ENCODE measurements at places on chromosomes 12 and 14.

- DNase-seq, result peak; percentile 59
Observed at GRCh38 chr12:49260166-49260565, 4.7 kb upstream of the TUBA1C start.

DNA sequence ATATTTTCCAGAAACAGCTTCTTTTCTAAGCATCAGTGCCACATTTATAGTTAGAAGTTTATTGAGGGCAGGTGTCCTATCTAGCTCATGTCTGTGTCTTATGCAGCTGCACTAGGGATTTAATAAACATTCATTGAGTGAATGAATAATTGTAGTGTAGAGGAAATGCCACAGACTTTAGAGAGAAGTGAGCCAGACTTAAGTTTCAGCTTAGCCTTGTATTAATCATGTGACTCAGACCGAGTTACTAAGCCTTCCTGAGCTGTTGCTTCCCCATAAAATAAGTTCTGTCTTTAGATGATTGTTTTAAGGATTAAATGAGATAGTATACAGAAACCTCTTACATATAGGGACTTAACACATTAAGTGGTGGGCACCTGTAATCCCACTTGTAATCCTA lies 236.1 kb upstream of the DDHD1 start:
- no peak for DNase-seq

DNA sequence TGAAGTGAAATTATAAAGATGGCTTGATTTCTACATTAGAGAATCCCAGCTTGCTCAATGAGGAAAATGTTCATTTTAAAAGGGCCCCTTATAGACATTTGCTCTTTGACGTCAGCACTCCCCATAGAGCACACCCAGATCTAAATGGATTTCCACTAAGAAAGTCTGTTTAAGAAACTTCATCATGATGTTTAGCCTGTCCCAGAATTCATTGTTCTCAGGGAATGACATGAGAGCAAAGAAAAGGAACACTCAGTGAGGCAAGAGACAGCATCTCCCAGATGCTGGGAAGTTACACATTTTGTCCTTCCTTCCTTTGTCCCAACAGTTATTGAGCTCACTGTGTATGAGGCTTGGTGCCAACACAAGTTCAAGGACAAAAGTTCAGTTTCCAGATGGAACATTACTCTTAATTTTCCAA lies 4.9 kb downstream of the PHLDA1 start:
- peak; percentile 35 for DNase-seq

DNA sequence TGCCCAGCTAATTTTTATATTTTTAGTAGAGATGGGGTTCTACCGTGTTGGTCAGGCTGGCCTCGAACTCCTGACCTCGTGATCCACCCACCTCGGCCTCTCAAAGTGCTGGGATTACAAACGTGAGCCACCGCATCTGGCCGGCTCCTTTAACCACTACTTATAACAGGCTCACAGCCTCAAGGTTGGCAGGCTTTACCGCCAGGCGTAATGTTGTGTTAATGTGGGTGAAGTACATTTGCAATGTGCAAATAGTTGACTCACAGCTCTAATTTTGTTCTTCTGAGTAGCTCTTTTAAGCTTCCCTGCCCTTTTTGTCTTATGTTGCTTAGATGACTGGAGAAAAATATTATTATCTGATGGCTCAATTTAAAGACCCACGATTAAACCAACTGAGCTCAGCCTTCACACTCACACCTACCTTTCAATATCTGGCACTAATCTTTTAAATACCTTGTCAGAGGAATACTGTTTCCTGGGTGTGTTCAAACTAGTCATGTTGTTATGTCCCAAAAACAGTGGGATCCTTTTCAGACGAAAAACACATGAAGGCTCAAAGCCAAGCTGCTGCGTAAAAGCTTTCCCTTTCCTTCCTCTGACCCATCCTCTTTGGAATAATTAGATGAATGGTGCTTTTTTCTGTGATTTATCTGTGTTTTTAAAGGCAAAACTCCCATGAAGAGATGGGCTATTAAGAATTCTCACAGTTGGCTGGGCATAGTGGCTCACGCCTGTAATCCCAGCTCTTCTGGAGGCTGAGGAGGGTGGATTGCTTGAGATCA lies 57.2 kb upstream of the USP44 start:
- DNase-seq, result peak; percentile 83

GRCh38 chr14:65444230-65444629 lies 31.7 kb downstream of the FUT8 start:
- no peak for DNase-seq

DNA sequence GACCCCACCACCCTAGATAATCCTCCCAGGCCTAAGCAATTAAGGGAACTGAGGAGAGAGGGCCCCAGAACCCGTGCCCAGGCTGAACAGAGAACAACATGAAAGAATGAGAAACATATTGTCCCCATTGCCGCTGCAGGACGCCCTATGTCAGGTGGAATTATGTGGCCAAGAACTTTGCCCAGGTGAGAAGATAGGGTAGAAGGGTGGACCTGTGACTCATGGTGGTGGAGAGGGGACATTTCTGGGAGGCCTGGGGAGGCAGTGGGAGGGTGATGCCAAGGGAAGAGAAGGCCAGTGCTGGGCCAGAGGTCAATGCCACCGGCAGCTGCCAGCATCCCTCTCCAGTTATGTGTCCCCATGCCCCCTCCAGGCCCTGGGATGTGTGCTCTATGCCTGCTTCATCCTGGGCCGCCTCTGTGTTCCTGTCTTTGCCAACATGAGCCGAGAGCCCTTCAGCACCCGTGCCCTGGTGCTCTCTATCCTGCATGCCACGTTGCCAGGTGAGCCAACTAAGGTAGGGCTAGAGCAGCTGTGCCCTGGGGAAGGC lies 15.5 kb downstream of the SOAT2 start:
- no peak for DNase-seq

DNA sequence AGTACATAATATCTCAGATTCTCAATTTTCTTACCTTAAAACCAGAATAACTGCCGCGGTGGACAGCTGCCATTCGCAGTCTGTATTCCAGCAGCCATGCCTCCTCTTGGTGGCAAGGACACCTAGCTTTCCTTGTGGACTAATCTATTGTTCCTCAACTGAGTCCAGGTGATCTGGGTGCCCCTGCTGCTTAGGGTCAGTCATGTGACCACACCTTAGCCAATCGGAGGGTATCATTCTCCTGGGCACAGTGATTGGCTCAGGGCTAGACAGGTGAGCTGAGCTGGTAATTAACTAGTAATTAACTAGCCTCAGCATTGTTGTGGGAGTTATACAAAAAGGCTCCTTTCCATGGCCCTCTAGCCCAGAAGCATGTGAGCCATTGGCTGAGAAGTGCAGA lies 55.0 kb downstream of the RIMBP2 start:
- no peak for DNase-seq

GRCh38 chr12:1551496-1551895 lies 42.9 kb downstream of the FBXL14 start:
- DNase-seq, result no peak

DNA sequence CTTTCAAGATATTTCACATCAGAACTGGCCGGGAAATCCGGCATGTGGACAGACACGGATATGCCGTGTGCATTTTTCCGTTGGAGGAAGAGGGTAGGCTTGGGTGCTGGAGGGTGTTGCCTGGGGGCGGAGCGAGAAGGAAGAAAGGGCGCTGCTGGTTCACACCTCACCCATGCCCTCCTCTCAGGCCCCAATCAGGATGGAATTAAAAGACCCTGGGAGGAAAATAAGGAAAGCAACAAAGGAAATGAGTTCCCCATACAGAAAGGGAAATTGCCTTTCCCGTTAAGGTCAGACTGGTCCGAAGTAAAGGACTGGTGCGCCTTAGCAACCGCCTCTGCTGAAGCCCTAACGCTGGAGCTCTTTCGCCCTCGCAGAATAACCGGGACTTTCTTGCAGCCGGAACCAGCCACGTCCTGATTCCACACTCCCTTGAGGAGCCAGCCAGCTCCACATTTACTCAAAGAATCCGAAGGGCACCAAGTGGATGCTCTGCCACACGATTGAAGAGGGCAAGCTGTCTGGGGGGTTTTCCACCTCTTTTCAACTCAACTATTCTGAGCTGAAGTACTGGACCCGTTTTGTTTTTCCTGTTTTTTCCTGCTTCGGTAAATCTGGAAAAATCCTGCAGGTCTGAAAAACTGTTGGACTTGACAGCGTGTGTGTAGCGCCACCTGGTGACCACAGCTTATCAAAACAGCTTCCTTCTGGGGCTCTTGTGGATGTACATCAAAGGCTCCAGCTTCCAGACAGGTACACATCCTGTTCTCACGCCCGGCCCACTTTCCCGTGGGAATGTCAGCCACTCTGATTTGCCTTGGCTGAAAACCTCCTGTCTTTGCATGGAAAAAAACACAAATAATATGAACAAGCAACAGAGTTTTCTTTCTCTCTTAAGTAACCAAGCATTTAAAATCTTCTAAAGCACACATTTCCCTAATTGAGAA lies 37.6 kb upstream of the BCL2L14 start:
- peak; percentile 78 for DNase-seq

GRCh38 chr12:78204926-78205325 lies 374.2 kb downstream of the NAV3 start:
- DNase-seq, result peak; percentile 34

GRCh38 chr14:99540196-99541032 lies 59.2 kb downstream of the CCNK start:
- DNase-seq, result no peak

- no peak for DNase-seq
Observed at GRCh38 chr14:103923863-103924262, 4.4 kb upstream of the TDRD9 start.

DNA sequence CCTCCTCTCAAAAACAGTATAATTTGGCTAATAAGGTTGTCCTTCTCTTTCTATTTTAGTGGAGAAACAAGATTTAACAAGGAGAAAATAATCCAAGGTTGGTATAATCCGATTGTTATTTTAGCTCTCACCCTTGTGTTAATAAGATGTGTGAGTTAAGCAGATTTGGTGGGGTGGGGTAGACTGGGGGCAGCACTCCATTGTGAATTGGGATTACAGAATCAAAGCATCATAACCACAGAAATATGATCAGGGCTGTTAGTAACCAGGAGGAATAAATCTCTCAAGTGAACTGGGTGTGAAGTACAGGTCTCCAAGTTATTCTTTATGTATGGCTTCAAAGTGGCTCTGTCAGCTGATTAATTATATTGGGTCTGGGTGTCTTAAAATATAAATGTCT lies 10.2 kb downstream of the TIGAR start:
- DNase-seq, result no peak

- DNase-seq, result no peak
Observed at GRCh38 chr12:116164250-116165035, 113.0 kb downstream of the MED13L start.

All from brain microvascular endothelial cell (primary cell).